NCI-H1105 (cell line): ENCODE measurements at places on chromosomes 5 and 9.

- DNase-seq, result no peak
Measured at GRCh38 chr5:21689587-21689986, 1163.6 kb downstream of the CDH12 start.

GRCh38 chr5:67623078-67623477, 426.5 kb upstream of the CD180 start:
- DNase-seq, result no peak

GRCh38 chr5:178992291-178992895, 2.7 kb downstream of the GRM6 start:
- no peak for DNase-seq

DNA sequence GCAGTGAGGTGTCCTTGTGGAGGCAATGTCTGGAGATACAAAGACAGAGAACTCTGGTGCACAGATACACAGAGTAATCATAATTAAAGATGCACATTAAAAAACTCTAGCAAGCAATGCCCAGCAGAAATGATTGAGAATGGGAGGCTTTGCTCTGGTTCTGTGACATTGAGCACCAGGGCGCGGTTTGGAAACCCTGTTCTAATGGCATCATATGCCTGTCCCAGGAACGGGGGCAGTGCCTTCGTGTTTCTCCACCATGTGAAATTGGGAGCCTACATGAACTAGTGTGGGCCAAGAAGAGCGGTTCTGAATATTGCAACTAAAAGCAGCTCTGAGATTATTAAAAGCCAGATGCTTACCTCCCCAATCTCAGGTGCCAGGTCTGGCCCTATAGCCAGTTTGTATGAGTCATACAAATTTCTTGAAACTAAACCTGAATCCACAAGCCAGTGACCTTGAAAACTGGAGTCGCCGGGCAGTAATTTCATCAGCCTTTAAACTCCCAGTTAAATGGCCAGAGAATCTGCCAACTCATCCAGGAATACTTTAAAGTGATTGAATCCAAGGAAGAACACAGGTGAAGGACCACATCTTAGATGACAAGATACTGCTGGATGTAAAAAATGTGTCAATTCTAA, 22.2 kb upstream of the CTSL start:
- DNase-seq, result no peak

DNA sequence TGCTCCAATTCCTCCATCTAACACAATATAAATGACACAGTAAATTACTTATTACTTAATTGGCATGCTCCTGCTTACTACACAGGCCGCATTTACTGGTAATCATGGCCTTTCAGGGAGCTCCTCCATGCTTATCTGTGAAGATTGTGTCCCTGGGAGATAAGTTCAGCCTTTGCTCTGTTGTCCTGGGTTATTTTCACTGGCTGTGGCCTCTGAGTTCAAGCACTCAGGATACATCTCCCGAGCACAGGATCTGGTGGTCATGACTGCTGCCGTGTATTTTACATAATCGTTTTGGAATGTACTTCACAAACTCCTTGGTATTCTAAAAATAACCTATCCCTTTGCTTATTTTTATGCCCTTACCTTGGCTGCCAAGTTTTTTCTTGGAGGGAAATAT, 215.7 kb downstream of the ICE1 start:
- DNase-seq, result no peak

GRCh38 chr5:143174714-143175398, 228.6 kb downstream of the NR3C1 start:
- DNase-seq, result no peak

DNA sequence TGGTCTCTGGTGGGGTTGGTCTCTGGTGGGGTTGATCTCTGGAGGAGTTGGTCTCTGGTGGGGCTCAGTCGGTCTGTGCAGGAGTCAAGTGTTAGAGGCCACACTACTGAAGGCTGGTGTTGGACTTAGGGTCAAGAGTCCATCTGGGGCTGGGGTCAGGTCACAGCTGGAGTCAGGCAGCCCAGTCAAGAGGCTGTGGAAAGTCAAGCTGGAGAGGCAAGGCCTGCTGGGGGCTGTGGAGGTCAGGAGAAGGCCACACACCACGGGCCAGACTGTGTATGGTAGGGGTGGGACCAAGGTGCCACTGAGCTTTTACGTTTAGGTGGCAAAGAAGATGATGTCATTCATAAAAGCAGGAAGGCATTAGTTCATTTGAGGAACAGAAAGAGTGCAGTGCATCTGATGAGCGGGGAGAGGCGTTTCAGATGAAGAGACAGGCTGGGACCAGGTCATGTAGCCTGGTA, 16.7 kb upstream of the CD74 start:
- DNase-seq, result no peak

DNA sequence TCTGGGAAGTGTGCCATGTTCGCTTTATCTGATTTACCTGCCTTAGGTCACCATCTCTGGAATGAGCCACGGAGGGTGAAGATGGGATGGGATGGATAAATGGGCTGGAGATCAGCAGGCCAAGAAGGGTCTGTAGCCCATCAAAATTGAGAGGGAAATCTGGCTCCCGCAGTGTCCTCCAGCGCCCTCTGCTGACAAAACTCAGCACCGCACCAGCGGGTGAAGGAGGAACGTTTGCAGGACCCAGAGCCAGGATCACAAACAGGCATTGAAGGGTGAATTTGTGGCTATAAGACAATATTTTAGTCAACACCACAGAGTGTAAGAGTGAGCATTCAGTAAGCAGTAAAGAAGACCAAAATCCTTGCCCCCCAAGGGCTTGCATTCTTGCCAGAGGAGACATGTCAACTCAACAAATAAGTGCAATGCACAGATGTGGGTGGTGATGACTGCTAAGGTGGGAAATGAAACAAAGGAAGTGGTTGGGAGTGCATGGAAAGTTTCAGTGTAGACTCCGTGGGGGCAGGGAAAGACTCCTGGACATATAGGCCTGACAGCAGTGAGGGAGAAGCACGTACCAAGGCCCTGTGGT, 124.4 kb downstream of the TENT4A start:
- DNase-seq, result no peak

- no peak for DNase-seq
Measured at GRCh38 chr5:78644741-78645300, 3.8 kb downstream of the LHFPL2 start.

- DNase-seq, result no peak
Measured at GRCh38 chr5:74374656-74375055, 265.9 kb downstream of the ENC1 start.

GRCh38 chr9:119322184-119322583, 47.1 kb downstream of the BRINP1 start:
- DNase-seq, result no peak

GRCh38 chr5:158869092-158869491, 230.6 kb downstream of the EBF1 start:
- no peak for DNase-seq

- DNase-seq, result no peak
Measured at GRCh38 chr9:70587201-70587600, 172.7 kb upstream of the KLF9 start.

- DNase-seq, result no peak
Measured at GRCh38 chr9:123167474-123167873, 100.9 kb downstream of the STRBP start.

GRCh38 chr5:28766565-28767158, 1728.3 kb upstream of the CDH9 start:
- peak; percentile 67 for DNase-seq

GRCh38 chr9:35767458-35767857, 13.4 kb upstream of the MSMP start:
- DNase-seq, result no peak

- DNase-seq, result no peak
Measured at GRCh38 chr9:104850786-104851545, 77.0 kb downstream of the ABCA1 start.

- DNase-seq, result peak; percentile 93
Measured at GRCh38 chr9:14344053-14344524, 30.1 kb upstream of the NFIB start.

DNA sequence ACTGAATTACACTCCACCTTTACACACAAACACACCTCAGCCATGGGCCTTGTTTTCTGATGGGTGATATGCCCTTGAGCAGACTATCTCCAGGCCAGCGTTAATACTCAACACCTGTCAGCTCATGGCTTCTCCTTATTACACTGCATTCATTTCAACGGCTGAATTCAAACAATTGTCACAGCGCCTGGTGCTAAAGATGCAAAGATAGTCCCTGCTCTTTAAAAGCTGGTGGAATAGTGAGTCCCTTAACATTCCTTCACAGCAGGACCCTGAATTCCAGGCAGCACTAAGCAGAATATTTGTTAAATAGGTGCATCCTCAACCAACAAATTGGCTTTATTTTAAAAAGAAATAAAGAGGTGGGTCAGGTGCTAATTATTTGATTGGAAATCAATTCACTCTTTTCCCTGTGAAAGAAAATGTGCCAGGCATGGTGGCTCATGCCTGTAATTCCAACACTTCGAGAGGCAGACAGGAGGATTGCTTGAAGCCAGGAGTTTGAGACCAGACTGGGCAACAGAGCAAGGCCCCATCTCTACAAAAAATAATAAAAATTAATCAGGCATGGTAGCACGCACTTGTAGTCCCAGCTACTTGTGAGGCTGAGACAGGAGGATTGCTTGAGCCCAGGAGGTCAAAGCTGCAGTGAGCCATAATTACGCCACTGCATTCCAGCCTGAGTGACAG, 155.7 kb upstream of the EFNA5 start:
- no peak for DNase-seq

- DNase-seq, result no peak
Measured at GRCh38 chr9:33196736-33197135, 29.6 kb upstream of the B4GALT1 start.

DNA sequence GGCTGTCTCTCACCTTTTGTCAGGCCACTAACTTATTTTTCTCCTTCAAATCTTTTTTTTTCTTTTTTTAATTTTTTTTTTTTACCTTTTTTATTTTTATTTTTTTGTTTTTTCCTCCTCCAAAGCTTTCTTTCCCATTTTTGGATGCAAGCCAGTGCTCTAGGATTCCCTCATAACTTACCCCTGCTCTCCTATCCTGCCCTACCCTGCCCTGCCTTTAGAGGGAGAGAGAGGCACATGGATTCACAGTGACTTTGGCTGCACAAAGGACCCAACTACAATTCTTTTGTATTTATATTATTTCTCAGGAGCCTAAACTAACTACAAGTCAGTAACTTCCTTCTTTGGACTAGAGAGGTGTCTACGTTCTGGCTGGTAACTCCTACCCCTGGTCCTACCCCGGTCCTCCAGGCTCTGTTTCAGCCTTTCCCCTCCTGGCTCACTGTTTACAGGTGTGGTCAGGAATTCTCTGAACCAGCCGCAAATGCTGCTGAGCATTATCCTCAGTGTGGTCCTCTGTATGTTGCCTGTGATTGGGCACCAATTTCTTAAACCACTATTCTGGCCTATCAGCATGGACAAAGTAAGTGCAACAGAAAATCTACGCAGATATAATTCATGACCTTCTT, 8.4 kb upstream of the RUSC2 start:
- DNase-seq, result peak; percentile 4

- no peak for DNase-seq
Measured at GRCh38 chr5:150791536-150791935, 13.0 kb downstream of the SMIM3 start.

DNA sequence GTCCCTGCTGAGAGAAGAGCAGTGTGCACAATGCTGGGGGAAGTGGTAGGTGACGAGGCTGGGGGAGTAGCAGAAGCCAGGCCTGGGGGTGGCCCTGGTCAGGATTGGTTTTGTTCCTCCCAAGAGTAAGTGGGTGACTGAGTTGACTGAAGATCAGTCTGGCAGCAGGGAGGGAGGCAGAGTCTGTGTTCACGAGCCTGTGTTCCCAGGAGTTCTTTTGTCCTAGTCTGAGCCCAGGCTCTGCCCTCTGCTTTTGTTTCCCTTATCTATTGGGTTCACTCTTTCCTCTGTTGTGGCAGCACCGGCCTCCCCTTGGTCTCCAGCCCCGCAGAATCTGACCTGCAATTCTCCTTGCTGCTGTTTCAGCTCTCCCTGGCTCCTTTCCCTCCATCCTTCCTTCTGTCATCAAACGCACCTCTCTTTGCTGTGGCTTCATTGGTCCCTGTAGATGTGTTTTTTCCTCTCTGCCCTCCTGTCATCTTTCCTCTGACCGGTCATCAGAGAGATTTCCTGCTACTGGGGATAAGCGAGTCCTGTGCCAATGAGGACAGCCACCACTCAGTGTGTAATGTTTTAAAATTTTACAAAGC, 607.4 kb downstream of the KIF4B start:
- no peak for DNase-seq

DNA sequence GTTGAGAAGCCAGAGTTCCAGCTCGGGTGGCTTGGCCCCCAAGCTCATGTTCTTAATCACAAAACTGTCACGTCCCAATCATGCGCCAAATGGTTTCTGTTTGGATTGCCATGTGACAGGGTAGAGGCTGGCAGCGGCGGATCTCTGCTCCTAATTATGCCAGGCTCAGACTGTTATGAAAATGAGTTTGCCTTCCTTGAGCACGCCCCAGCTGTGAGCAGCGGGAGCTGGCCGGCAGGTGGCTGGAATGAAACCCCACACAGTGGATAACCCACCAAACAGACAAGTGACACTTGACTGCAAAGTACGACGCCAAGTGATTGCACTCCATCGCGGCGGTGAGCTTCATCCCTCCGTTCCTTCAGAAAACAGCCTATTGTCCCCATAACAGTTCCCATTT, 75.4 kb downstream of the CFAP77 start:
- peak; percentile 38 for DNase-seq

GRCh38 chr5:145588558-145588957, 246.6 kb downstream of the PRELID2 start:
- no peak for DNase-seq

DNA sequence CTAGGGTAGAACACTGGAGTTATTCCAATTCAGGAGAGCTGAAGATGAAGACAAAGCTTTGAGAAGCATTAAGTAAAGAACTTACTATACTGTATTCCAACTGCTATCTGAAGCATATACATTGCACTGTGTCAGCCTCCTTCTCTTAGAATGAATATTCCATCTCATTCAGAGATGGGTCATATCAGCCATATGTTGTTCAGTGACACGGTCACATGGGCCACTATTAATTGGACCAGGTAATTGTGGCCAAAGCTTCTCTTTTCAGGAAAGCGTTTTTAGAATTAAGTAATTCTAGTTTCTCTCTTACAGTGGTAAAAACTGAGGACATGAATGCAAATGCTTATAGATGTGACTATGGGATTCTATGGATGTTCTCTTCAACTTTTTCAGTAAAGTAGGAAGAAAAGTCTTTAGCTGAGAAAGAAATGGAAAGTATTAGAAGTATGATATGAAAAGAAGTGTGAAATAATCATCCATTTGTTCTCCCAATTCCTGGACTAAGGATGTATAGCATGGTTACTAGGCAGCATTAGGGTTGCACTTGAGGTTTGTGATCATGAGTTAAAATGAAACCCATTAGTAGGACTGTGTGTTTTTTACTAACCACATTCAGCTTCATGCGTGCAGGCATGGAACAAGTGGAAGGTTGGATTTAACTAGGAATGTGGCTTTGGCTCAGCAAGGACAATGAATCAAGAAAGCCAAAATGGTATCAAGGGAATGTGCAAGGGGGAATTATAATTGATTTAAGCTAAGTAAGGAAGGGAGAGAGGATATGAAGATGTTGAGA, 40.9 kb downstream of the CETN3 start:
- DNase-seq, result no peak

DNA sequence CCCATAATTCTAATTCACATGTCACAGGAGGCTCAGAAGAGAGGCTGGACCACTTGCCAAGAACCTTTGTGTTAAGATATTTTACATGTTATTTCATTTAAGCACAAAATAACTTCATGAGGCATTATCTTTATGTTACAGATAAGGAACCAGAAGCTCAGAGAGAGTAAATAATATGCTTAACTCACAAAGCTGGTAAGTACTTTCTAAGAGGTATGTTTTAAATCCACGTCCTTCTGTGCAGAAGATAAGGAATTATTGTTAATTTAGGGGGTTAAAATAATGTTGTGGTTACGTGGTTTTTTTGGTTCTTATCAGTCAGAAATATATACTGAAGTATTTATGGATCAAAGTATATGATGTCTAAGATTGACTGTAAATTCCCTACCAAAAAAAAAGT, 8.0 kb downstream of the STRBP start:
- DNase-seq, result no peak

- peak; percentile 26 for DNase-seq
Measured at GRCh38 chr9:104743376-104743985, 4.0 kb upstream of the NIPSNAP3A start.
